ENCODE measurements at places on chromosomes 2 and 18. TPM values are rescaled to one million over a fixed set of nuclear protein-coding genes. Genes with fewer than 3 reads are reported as not detected.

MOGAT1 gene
- total RNA-seq = not detected

DNA sequence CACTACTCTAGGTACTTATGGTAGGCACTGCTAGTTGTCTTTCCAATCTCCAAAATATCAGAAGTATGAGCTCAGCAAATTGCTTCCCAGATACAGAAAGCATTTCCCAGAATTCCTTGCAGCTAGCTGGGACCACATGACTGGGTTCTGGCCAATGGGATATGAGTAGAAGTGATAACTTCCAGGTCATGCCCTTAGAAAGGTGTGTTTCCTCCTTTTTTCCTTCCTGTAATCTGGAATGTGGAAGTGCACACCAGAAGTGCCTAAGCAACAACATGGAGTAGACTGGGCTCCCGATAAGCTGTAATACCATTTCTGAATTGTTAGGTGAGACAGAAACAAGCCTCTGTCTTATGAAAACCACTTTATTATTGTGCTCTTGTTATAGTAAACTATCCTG lies 279.8 kb downstream of the ZNF385B start:
- DNase-seq = no peak

SERPINB11 gene
- not detected for total RNA-seq

DYNC2LI1 gene
- total RNA-seq = 38.5 TPM

PGAP1 gene
- total RNA-seq = 46.5 TPM

GALNT13 gene
- total RNA-seq = 9.8 TPM

- DNase-seq = peak; percentile 52
Observed at GRCh38 chr2:52810460-52810859, 957.1 kb upstream of the CHAC2 start.

GRCh38 chr2:237931205-237931721 lies 35.6 kb upstream of the UBE2F start:
- no peak for DNase-seq

GRCh38 chr2:112960230-112960825 lies 17.5 kb upstream of the IL36G start:
- DNase-seq = no peak

DNA sequence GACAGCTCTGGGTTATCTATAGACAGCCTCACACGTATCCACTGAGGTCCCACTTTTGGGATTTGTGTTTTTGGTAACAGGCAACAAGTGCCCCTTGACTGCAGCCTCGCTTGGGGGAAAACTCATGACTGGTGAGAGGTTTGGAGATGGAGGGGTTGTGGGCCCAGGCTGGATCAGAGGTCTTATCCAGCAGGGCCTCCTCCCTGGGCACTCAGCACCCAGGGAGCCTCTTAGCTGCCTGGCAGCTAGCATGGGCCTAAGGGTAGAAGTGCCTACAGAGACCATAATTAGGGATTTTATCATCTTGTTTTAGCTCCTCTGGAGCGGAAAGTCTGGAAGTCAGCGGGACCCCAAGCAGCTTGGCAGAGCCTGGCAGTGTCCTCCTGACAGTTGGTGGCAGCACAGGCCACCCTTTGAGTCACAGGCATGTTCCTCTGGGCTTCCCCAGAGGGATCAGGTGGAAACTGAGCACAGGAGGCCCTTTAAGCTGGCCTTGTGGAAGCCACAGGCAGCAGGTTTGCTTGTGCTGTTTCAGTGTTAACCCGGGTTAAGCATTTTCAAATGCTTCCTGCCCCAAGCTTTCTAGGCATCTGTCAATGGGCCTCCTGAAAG lies 143.1 kb downstream of the KCTD1 start:
- DNase-seq = peak; percentile 74

DNA sequence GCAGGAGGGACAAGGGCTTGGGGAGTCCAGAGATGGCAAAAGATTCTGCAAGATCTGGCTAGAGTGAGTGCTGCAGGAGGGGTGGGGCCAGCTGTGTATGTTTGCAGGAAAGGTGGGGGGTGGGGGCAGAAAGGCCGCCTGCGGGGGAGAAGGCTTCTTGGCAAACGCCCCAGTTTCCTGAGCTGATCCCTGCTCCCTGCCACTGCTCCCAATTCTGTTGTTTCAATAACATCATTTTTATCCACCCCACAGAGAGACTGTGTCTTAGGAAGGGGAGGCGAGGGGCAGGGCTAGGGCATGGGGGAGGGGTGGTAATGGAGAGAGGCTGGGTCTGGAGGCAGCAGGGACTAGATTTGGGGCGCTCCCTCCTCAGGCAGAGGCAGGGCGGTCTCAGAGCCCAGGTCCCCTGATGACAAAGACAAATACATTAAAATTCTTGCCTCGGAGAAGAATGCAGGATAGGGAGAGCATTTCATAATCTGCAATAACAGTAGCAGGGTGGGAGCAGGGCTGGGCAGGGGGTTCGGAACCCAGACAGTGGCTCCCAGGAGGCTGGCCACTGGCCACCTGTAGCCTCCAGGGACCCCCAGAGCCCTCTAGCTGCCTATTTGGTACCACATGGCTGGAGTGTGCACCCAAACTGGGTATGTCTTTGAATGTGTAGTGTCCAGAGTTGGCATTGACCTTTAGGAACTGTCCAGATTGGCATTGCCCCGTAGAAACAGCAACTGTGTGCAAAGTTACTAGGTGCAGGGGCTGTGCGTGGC lies 2.1 kb upstream of the WNT6 start:
- DNase-seq = peak; percentile 48

SERTAD2 gene
- total RNA-seq = 17.1 TPM

- no peak for DNase-seq
Observed at GRCh38 chr2:177726931-177727348, 334.4 kb downstream of the AGPS start.

DNA sequence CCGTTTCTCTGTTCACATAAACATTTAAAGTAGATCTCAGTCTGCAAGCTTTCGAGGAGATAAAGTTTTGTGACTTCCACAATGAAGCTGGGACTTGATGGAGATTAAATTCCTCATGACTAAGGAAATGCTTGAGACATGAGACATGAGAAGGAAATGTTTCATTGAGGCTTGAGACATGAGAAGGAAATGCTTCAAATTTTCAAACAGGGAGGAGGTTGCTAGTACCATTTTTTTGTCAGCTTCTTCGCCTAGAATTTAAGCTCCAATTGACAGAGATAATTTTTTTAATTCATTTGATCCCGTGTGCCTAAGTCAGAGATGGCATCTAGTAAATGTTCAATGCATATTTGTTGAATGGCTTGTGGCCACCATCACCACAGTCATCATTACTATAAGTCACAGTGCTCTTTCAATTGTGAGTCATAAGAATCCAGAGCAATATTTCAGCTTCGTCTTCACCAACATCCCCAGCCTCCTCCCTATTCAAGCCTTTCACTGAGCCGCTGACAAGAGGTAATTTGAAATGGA lies 543 bp upstream of the MARCHF4 start:
- no peak for DNase-seq

GRCh38 chr2:3460156-3460555 lies 59.2 kb downstream of the ADI1 start:
- no peak for DNase-seq

- no peak for DNase-seq
Observed at GRCh38 chr2:25887624-25888242, 9.4 kb upstream of the ASXL2 start.

TUBA4B gene
- not detected for total RNA-seq

- no peak for DNase-seq
Observed at GRCh38 chr2:73830871-73831401, 2.2 kb downstream of the STAMBP start.

GRCh38 chr18:22169011-22169888 lies at the start of gene GATA6:
GATA6 (plus strand) TSS chr18:22169589; CDS start chr18:22171145, 1,556 bp downstream.
- DNase-seq = peak; percentile 97

SATB2 gene
- total RNA-seq = 3.0 TPM

- DNase-seq = no peak
Observed at GRCh38 chr2:28408764-28409599, 16.3 kb downstream of the FOSL2 start.

DNA sequence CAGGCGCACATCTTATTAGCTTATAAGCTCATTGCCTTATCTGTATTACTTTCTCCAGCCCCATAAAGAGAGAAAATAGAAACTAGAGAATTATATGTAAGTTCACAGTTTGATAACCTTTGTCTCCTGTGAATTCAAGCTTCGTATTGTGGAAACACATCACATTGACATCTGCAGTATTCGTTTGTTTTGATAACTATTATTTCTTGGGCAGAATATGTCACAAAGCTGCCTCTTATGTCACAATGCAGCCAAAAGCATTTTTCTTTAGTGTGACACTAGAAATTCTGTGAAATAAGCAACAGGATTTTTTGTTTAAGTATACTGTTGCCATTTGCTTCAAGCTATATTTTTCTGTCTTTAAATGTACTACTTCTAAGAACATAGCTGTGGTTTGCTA lies 221.5 kb downstream of the DOK6 start:
- no peak for DNase-seq

Measured in endodermal cell (in vitro differentiated cells).